Activated CD4-positive, alpha-beta T cell treated with anti-CD3 and anti-CD28 coated beads for 36 hours (primary cell): ENCODE measurements at places on chromosomes 4 and X.

DNA sequence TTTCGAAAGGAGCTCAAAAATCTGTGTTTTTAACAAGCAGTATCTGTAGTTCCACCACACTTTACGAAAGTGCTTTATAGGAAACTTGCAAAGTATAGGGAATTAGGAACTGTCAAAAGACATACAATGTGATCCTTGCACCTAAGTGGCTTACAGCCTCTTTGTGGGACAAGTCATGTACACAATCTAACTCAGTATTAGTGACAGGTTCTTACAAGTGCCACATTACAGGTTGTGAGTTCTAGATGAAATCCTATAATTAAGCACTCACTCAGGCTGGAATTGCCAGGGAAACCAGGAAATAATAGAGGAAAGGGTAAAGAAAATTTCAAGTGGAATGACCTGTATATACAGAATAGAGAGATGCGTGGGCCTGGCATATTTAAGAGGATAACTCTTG is 567.3 kb upstream of the ATOH1 start:
- no peak for DNase-seq

DNA sequence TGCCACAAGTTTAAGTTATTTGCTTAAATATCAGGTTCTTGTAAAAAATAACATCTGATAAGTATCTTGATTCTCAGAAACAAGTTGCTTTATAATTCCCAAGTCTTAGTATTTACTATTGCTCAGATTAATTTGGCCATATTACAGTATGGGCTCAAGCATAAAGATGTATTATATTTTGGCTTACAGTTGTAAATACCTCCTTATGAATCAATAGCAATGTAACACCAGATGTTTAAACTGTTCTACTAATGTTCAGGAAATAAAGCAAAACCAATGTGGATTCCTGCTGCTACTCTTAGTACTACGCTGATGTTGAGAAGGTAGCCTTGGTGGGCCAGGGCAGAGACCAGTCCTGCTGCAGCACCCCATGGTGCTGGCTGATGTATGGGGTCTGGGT is 102.7 kb downstream of the MGST2 start:
- no peak for DNase-seq

DNA sequence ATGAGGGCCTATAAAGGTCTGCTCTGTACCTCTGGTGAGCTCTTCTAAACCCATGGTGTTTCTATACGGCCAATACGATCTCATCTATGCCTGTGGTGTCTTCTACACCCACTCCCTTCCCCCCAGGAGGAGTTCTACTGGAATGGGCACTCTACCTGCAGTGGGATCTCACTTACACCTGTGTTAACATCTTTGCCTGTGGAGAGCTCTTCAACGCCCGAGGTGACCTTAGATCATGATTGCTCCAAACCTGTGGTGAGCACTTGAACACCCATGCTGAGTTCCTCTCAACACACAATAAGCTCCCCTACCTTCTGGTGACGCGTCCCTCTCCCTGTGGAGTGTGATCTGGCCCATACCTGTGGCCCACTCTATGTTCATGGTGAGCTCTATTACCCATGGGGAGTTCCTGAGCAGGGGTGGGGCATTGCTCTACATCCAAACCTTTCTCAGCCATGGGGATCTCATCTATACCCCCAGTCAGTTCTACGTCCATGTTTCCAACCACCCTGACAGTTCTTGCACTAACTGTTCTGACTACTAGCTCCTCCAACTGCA is 48.6 kb downstream of the BCOR start:
- DNase-seq = no peak

- no peak for DNase-seq
Observed at GRCh38 chr4:163755013-163755412, 260.5 kb downstream of the TMA16 start.

DNA sequence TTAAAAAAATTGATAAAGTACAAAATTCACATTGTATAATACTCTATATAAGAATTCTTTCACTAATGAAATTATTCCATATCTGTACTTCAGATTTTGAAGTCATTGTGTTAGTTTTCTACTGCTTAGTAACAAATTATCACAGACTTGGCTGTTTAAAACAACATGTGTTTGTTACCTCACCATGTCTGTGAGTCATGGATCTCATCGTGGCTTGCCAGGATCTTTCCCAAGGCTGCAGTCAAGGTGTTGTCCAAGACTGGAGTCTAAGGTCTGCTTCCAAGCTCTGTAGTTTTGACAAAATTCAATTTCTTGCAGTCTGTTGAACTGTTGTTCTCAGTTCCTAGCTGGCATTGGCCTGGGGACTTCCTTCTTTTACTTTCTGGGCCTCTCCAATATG is 1286.9 kb downstream of the ADGRL3 start:
- DNase-seq = no peak

- DNase-seq = peak; percentile 6
Observed at GRCh38 chrX:41558531-41558930, 111.4 kb downstream of the NYX start.
